ENCODE measurements at places on chromosomes 12 and 14.

- no peak for DNase-seq
Measured at GRCh38 chr12:32398181-32398580, 1.2 kb upstream of the FGD4 start.

GRCh38 chr12:40711121-40711520 lies 18.9 kb downstream of the CNTN1 start:
- no peak for DNase-seq

- DNase-seq, result no peak
Measured at GRCh38 chr12:19431407-19432308, 7.6 kb upstream of the AEBP2 start.

GRCh38 chr14:58426670-58427280 lies 556 bp downstream of the TIMM9 start:
- DNase-seq, result peak; percentile 0

- DNase-seq, result no peak
Measured at GRCh38 chr12:121653999-121654398, 15.5 kb downstream of the MORN3 start.

- DNase-seq, result no peak
Measured at GRCh38 chr14:32190673-32191072, 11.2 kb upstream of the RNU6-7 start.

DNA sequence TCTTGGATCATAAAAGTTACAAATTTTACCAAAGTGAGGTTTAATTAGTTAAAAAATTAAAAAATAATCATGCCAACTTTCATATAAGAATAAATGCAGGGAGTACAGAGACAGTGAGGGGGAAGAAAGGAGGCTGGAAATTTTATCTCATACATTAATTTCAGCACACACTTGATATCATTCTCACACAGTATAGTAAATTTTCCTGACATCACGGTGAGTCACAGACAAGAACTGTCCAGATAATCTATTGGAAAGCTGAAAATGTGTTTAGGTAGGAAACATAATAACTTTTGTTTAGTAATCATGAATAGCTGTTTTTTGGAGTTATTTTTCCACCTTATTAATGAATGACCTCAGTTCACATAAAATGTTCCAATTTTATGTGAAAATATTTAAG lies 1204.8 kb downstream of the GALC start:
- DNase-seq, result no peak

DNA sequence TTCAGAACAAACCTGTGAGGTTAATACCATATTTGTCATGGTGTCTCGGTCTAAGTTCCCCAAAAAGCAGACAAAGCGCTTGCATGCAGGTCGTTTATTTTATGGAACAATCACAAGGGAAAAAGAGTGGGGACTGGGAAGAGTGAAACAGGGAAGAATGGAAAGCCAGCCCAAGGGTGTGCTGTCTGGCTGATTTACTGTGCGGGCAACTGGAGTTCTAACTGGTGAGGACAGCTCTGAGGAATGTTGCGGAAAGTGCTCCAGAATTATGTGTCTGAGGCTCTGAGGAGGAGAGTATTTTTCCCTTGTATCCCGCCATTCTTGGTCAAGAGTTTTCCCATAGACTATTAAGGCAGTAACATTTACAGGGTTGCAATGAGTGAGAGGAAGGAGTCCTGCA lies 465.4 kb downstream of the RMST start:
- no peak for DNase-seq

- DNase-seq, result no peak
Measured at GRCh38 chr14:33992274-33993007, 41.6 kb upstream of the EGLN3 start.

DNA sequence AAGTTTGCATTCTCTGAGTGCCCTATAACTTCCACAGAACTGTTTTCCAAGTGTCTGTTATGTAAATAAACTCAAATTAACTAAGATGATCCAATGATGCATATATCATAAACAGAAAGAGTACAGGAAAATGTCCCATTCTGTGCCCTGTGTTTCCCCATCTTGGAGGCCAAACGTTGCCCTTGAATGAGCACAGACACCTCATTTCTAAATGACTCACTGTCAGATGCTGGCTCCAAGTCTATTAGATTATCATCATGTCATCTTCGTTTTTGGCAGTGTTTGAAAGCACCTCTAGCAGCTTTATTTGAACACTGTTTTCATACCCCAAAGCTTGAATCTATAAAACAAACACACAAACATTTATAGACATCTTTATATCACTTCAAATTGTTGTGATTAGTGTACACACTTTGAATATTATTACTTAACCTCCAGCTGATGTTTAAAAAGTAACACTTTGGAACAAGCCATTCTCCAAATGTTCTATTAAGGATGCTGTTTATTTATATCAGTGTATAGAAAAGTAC lies 424.2 kb downstream of the NOVA1 start:
- no peak for DNase-seq

- no peak for DNase-seq
Measured at GRCh38 chr12:57524814-57525614, 2.4 kb downstream of the MBD6 start.

GRCh38 chr14:74595006-74595735 lies 16.9 kb downstream of the LTBP2 start:
- no peak for DNase-seq

DNA sequence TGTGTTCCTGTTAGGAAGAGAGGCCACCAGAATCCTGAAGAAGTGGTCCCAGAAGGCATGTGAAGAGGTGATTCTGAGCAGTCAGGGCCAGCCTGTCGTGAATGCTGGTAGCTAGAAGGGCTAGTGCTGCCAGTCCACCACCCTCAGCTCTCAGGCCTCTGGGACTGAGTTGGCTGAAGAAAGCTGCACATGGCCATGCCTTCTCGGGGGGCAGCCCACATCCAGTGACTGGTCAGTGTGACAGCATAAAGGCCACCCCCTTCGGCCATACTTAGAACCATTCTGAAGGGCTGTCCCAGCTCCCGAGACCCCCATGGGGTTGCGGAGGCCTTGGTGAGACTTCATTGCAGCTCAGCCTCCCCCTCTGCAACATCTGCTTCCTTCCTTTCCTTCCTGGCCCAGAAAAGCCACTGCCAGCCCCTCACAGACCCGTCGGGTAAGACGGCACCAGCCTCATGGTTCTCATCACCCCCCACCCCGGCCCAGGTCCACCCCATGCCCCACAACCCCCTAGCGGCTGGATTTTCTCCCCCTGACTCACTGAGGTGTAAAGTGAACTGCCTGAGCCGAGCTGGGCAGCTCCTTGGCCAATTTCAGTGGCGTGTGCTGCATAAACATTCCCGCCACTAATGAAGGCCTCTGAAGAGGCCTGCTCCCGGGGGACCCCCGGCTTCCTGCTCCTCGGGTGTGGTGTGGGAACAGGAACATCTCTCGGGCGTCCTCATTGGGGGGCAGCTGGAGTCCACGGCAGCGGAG lies 49.5 kb upstream of the DIO3 start:
- no peak for DNase-seq

- no peak for DNase-seq
Measured at GRCh38 chr12:45298721-45299692, 83.1 kb downstream of the ANO6 start.

DNA sequence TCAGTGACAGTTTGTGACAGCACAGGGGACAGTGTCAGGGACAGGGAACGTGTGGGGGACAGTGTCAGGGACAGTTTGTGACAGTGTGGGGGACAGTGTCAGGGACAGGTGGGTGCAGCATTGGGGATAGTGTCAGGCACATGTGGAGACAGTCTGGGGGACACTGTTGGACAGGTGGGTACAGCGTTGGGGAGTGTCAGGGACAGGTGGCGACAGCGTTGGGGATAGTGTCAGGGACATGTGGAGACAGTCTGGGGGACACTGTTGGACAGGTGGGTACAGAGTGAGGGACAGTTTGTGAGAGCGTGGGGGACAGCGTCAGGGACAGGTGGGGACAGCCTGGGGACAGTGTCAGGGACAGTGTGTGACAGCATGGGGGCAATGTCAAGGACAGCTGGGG lies 140.0 kb downstream of the TMEM121 start:
- no peak for DNase-seq

DNA sequence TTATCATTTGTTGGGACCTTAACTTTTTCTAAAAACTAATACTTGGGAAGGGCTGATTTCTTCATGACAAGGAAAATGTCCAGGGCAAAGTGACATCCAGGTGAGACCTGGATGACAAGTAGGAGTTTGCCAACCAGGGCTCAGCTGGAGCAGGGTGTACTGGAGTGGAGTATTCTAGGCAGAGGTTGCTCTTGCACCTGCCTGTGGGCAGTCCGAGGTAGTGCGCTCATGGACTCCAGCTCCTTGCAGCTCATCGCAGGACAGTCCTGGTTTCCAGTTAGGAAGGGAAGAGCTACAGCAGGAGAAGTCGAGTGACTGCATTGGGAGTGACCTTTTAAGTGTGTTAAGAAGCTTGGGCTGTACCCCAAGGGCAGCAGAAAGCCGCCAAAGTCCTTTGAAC lies 175.9 kb downstream of the PELI2 start:
- DNase-seq, result no peak

- no peak for DNase-seq
Measured at GRCh38 chr12:43126652-43127375, 425.2 kb downstream of the ADAMTS20 start.

DNA sequence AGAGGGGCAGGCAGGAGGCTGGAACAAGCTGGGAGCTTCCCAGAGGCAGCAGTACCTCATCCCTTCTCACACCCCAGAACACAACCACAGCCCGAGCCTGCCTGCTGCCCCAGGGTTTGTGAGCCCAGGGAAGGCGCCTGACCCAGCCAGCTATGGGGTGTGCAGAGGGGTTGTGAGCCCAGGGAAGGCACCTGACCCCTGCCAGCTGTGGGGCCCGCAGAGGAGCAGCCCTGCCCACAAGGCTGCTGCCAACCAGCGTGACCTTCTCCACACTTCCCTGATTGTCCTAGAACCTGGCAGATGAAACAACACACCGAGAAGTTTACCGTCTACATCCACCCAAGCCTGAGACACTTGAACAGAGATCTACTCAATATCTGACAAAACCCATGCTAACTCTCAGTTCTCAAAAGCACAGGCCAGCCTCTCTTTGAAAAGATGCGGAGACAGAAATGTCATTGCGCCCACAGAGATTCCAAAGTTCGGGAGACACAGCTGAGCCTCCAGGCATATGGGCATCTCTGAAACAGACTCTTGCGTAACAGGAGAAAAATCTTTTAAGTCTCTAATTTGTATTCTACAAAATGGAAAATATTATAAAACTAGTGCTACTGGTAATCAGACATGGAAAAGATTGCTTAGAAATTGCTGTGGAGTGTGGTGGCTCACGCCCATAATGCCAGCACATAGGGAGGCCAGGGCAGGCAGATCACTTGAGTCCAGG lies 47.3 kb downstream of the SFSWAP start:
- no peak for DNase-seq

DNA sequence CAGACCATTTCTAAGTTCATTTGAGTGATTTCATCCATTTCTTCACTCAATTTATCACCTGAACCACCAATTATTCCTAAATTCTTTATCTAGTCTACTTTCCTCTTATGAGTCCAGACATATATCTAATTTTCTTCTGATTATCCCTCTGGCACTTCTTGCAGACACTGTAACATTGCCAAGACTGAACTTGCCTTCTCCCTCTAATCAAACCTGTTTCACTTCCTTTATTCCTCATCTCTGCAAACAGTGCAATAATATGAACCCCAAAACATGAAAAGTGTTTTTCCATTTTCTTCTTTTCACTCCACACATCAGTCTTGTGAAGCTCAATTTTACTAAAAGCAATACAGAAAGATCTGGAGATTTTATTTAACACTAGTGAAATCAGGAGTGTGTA lies 37.8 kb upstream of the PTPRQ start:
- DNase-seq, result no peak

DNA sequence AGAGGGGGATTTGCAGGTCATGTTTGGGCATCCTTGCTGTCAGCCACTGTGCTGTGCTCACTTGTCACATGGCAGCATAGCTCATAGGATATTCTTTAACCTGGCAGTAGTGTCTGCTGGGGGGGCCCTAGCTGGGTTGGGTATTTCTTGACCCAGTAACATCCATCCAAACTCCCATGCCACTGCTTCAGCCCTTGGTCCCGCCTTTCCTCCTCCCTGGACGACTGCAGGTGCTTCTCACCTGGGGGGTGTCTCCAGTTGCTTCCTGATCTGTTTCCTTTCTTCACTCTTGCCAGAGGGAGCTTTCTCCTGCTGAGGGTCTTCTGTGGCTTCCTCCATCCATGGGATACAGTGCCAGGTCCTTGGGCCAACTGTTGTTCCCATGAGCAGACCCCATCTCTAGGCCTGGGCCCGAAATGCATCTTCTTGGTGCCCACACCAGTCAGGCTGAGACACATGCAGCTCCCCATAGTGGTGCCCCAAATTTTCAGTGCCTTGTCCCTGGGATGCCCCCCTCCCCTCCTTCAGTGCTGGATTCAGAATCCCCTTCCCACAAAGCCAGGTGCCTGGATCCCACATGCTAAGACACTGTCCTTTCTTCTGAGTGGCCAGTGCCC lies 20.5 kb downstream of the C14orf132 start:
- DNase-seq, result no peak

Data from activated naive CD8-positive, alpha-beta T cell treated with anti-CD3 and anti-CD28 coated beads, Interleukin-2, amount 50 U/mL, for 16 hours (primary cell).